Right forelimb (tissue), 1 donor: ENCODE measurements at places on chromosomes 3 and 15.
A peak's percentile ranks its signal among the peaks of the same experiment; 100 is the strongest.

DNA sequence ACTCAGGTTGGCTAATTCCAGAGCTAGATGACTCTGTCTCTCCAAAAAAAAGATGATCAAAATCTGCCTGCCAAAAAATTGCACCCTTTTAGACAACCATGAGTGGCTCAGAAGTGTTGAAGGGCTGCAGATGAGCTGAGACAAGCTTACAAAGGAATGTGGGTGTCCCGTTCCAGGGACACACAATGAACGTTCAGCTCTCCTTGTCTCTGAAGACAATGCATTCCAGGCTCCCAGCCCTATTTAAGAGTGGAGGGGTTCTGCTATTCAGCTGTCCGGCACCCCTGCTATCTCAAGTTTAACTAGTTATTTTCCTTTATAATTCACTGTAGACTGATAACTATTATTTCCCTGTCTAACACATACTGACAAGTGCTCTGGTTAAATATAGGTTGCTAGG lies 355.1 kb upstream of the WNT5A start:
- no peak for DNase-seq

GRCh38 chr3:66761093-66761780 lies 236.9 kb upstream of the KBTBD8 start:
- DNase-seq = no peak

- no peak for DNase-seq
These were observed 34.3 kb upstream of the APH1B start for GRCh38 chr15:63243101-63243500.

- no peak for DNase-seq
These were observed 9.8 kb upstream of the CNTN3 start for GRCh38 chr3:74624301-74624700.

GRCh38 chr3:41450416-41451231 lies 251.3 kb downstream of the CTNNB1 start:
- no peak for DNase-seq

- DNase-seq = no peak
These were observed 1.0 kb upstream of the NR2E3 start for GRCh38 chr15:71809346-71809745.

GRCh38 chr3:57199895-57200297 lies at the start of gene HESX1:
Gene HESX1, minus strand, starts transcription at chr3:57199978. Its CDS starts 60 bp downstream, at chr3:57199918.
- DNase-seq = no peak

- DNase-seq = no peak
These were observed 630.5 kb downstream of the TBL1XR1 start for GRCh38 chr3:176566757-176567156.

DNA sequence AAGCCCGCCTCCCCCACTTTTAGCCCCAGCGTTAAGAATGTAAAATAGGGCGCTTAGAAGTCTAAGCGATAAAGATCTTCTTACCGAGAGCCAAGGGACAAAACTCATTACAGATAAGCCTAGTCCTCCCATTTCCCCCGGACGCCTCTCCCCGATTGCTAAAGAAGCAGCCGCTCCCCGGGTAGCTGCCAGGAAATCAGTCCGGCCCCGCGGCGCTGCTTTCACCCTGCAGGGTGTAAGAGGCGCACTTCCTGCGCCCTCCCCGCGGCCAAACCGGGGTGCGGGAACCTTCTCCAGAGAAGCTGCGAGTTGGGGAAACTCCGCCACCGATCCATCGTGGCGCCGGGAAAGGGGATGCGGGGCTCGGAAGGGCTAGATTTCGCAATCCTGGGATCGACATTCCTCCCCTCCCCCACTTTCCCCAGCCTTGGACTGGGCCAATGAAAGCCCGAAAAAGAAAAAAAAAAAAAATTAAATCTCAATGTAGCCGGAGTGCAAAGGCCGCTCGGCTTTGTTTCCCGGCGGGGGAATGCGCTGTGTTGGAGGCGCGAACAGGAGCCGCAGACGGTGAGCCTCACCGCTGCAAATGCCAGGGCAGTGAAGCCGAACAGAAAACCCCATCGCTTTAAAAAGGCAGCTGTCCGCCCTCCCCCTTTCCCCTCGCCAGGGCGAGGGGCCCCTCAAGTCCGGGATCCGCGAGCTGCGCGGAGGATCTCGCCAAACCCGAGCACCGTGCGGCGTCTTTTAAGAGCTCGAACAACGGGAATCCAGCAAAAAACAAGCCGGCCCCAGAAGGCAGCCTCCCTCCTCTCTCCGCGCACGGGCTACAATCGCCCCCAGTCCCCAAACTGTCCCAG lies 626 bp upstream of the PTPRG start:
- peak; percentile 91 for DNase-seq

- no peak for DNase-seq
These were observed 4.5 kb upstream of the MGA start for GRCh38 chr15:41655716-41656115.

DNA sequence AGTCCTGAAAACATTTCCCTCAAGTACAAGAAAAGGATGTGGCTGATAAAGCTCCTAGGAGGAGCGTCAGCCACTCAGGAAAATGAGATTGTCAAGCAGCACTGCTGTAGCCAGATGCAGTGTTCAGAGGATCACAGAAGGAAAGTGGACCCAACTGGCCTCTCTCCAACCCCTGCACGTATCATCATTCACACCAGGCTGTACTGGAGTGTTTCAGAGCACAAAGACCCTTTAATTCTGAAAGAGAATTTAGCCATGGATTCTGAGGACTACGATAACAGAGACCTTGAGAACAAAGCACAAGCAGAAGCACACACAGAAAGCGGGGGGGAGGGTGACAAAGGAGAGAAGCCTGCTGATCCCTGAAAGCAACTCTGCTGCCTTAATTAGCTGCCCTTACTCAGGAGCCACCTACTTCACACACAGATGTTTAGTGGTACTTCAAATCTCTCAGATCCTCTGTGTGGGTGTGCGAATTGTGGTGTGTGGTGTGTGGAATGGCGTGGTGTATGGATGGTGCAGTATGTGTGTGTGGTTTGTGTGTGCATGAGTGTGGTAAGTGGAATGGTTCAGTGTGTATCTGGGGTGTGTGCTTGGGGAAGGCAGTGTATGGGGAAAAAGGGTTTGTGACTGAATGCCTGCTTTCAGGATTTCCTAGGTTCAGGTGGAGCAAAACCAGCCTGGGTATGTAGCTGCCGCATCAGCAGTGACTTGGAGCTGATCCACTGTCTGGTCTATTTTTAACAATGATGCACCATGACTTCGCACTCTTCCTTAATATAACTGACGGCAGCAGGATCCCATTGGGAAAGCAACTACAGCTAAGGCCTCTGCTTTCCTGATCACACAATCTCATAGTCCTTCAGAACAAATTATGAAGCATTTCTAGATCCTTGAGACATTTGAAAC lies 192.5 kb downstream of the RSL24D1 start:
- DNase-seq = no peak

- no peak for DNase-seq
These were observed 9.3 kb downstream of the VEPH1 start for GRCh38 chr3:157493627-157494550.

GRCh38 chr15:91246998-91247397 lies 146.9 kb downstream of the SV2B start:
- DNase-seq = no peak

DNA sequence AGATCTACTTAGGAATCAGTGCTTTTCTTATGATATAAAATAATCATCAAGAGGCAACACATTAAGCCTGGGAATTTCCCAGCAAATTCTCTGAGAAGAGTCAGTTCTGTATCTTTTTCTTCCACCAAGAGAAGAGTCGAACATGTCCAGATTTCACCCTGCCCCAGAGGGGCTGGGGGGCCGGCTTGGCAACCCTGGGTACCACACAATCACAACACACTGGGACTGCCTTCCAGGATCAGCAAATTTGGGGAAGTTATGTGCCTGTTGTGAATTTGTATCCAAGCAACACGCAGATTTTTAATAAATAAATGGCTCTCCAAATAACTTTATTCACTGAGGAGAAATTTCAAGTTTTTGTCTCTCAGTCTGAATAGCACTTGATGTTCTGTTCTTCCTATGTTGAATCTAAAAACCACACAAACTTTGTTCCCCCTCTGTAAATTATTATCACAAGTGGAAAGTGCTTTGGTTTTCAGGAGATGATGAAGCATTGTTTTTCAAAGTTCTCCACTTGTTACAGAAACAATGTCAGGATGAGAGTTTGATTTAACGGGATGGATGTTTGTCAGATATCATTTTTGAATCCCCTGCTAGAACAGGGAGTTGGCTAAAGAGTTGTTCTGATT lies 357.2 kb downstream of the ZNF385D start:
- DNase-seq = no peak

DNA sequence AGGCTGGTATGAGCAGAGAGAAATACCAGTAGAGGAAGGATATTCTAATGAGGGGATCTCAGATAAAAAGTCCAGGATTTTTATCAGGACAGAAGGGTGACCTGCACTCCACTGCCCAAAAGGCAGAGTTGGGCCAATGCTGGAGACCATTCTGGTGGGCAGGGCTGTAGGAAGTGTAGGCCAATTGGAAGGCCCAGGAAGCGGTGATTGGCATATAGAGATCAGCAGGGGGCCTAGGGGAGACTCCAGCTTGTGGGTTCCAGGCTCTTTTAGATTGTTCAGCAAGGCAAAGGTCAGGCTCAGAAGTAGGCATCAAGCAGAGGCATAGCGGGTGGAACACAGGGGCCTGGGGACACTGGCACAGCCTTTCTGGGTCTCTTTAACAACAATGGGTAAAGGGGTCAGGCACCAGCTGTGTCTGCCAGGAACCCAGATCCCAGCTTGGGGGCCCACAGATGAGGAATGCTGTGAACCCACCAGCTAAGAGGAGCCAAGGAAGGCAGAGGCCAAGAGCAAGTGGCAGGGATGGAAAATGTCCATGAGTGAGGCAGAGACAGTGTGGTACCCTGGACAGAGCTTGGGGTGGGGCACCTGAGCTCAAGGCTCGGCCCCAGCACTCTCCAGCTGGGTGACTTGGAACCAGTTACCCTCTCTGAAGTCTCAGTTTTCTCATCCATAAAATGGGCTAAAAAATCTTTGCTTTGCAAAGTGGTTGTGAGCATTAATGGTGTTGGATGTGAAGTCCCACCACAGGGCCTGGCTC lies 27.0 kb upstream of the RASGRF1 start:
- no peak for DNase-seq

DNA sequence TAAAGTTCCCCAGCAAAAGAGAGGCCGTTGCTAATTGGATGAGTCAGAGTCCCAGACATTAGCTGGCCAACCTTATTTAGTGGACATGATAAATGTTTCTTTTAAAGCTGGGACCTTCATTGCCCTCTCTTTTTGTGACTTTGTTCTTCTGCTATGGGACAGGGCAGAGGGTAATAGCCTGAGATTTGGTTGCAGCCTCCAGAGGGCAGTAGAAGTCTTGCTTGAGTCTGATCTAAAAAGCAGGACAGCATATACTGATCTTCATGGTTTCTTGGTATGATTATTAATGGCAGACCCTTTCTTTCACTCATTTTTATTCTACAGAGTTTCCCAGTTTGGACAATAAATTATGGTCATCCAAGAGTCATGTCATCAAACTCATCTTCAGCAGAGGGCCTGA lies 25.1 kb upstream of the ZKSCAN7 start:
- no peak for DNase-seq

GRCh38 chr15:40964634-40965033 lies 11.4 kb downstream of the CHAC1 start:
- DNase-seq = no peak

DNA sequence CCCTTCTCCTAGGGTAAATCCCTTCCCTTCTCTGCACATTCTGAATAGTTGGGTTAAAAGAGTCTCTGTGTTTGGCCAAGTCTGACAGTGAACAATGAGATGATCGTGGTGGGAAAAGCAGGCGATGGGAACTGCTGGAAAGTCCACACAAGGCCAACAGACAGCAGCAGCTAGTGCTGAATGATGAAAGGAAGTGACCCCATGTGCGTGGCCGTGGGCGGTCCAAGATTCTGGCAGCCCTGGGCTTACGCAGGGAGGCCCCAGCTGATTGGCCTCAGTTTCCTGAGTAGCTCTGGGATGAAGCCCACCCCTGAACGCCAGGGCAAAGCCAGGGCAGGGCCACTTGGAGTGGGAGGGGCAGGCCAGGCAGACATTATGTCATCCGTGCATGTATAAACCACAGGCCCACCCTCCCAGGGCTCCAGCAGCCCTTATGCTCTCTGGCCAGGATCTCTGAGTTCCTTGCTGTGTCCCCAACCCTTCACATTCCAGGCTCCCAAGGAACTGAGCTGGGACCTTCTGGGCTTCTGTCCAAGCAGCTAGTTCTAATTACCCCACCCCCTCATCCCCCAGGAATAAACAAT lies 57.8 kb downstream of the CDC25A start:
- DNase-seq = peak; percentile 85

- DNase-seq = no peak
These were observed 1017.3 kb upstream of the EPHA6 start for GRCh38 chr3:95797081-95797480.

GRCh38 chr3:167253037-167253436 lies 127.1 kb downstream of the ZBBX start:
- DNase-seq = no peak

DNA sequence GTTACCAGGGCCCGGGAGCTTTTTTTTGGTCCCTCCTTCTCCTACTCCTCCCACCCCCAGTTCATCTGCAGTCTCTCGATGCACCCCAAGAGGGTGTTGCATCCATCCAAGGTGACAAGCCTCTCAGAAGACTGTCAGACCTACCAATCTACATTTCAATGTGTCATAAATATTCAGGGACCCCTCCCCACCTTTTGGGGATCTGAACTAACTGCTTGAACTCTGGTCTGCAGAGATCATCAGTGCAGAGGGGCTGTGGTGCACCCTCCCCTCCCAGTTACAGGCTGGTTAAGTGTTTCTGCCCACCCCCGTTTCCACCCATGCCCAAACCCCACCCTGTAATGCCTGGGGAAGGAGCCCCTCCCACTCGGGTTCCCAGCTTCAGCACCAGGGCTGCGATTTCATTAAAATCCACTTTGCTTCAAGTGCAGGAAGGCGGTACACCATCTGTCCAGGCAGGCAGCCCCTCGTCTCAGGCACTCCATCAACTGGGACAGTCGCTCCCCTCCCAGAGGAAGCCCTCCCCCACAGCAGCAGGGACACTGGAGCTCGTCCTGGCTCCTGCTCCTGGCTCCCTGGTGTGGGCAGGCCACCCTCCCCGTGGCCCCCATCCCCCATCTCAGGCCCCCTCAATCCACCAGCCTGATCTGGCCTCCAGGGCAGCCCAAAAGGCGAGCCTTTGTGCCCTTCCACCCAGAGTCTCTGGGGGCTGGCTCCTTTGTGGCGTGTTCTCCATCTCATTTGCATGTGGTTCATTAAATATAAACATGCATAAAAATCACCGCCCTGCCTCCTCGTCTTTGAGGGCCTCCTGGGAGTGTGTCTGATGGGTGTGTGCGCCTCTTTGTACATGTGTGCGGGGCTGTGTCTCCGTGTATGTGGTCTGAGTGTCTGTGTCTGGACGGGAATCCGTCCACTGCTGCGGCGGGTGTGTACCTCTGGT lies 32.3 kb downstream of the RNU5B-1 start:
- no peak for DNase-seq

- DNase-seq = no peak
These were observed 51.3 kb downstream of the ETV5 start for GRCh38 chr3:186057594-186057993.

- no peak for DNase-seq
These were observed 73.1 kb upstream of the BHLHE40 start for GRCh38 chr3:4906107-4906621.
